ENCODE measurements at places on chromosomes 1 and 21. TPM values are rescaled to one million over a fixed set of nuclear protein-coding genes. Genes with fewer than 3 reads are reported as not detected.

GPA33 gene
- total RNA-seq: 0.07 TPM

DNA sequence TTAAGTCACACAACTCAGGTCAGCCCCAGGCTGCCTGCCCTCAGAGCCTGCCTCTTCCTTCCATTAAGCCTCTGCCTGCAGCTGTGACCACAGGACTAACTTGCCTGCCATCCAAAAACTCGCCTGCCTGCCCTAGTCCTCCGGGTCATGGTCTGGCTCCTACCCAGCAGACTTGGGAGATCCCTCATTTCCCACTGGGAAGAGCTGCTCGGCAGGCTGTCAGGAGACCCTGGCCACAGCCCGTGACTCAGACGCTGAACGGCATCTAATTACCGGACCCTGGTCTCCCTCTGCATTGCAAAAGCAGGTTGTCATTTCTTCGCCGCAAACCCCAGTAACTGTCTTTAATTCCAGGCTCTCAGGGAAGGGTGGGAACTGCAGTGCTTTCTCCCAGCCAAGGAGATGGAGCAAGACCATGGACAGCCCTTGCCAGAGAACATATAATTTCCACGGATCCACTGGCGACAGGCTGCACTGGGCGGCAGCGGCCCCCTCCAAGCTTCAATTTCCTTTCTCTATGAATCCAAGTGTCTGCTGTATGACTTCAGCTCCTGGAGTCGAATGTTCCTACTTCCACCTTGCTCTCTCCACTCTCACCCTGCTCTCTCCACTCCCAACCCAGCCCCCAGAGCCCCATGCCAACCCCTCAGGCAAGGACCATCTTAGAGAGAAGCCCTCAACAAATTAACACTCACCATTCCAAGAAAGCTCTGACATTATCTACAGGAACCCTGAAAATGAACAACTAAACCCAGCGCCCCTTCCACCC is 20.4 kb downstream of the OLFML2B start:
- H3K36me3 ChIP-seq: no peaks in the 10 kb centered on the region
- H3K4me1 ChIP-seq: no peaks in the 10 kb centered on the region
- H3K4me3 ChIP-seq: no peak overlapping the region
- peaks cover 80% of the 10 kb centered on the region for H3K27me3 ChIP-seq

DNA sequence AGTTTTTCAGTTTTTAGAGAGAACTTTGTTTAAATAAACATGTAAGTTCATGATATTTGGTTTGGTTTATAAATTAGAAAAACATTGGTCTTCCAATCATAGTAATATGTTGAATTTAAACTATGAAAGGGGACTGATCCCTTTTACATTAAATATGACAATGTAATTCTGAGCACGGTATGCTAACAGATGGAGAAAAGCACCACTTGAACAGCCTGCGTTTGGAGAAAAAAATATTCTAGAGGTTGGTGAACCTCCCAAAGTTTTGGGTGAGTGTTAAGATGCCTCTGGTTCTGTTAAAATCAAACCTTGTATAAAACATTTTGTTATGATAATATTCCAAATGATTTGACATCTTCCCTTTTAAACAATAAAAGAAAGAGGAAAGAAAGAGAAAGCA is 123.9 kb downstream of the SDCCAG8 start:
- H3K27ac ChIP-seq: no peak overlapping the region
- DNase-seq: no peak
- H3K4me1 ChIP-seq: no peaks in the 10 kb centered on the region
- no peaks in the 10 kb centered on the region for H3K27me3 ChIP-seq
- no peaks in the 10 kb centered on the region for H3K36me3 ChIP-seq

- no peaks in the 10 kb centered on the region for H3K4me1 ChIP-seq
- no peak overlapping the region for H3K27ac ChIP-seq
- no peaks in the 10 kb centered on the region for H3K27me3 ChIP-seq
- DNase-seq: no peak
- no peaks in the 10 kb centered on the region for H3K36me3 ChIP-seq
- H3K4me3 ChIP-seq: no peak overlapping the region
Measured at GRCh38 chr1:79322511-79323027, 316.0 kb upstream of the ADGRL4 start.

- DNase-seq: no peak
- no peaks in the 10 kb centered on the region for H3K27me3 ChIP-seq
- peaks cover 34% of the 10 kb centered on the region for H3K4me1 ChIP-seq
- H3K27ac ChIP-seq: no peak overlapping the region
- no peak overlapping the region for H3K4me3 ChIP-seq
Measured at GRCh38 chr1:234768569-234769283, 158.7 kb upstream of the IRF2BP2 start.

Data from K562 (cell line).